HuH-7.5 (cell line): ENCODE measurements at places on chromosomes 6 and 20.

DNA sequence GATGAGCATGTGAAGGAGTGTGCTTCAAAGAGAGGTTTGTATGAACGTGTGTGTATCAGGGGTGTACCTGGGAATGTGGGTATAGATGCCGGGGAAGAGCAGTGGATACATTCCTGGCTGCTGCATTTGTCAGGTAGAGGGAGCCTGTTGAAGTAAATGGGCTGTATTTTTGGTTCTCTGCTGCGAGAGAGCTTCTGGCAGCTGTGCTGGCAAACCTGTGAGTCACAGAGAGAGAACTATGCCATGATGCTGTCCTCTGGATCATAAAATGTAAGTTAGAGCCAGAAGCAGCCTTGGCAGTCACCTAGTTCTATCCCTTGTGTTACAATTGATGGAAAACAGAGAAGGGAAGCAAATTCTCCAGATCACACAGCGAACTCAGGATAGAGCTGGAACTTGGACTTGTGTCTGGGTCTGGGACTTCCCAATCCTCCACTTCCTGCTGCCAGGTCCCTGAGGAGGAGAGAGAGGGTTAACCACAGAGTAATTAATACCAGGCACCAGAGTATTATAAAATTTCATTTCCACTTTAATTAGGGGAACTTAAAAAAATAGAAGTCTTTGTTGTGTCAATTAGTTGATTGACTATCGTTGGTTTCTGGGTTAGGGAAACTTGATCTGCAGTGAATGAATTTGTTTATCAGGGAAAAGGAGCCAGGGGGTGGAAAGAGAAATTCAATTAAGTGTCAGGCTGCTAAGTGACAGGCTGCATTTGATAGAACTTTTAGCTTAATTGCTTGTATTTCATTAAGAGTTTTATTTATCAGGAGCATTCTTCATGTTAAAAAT lies 41.1 kb upstream of the GTSF1L start:
- no peak for DNase-seq

- no peak for DNase-seq
Measured at GRCh38 chr6:107832151-107833056, 8.3 kb upstream of the SCML4 start.

DNA sequence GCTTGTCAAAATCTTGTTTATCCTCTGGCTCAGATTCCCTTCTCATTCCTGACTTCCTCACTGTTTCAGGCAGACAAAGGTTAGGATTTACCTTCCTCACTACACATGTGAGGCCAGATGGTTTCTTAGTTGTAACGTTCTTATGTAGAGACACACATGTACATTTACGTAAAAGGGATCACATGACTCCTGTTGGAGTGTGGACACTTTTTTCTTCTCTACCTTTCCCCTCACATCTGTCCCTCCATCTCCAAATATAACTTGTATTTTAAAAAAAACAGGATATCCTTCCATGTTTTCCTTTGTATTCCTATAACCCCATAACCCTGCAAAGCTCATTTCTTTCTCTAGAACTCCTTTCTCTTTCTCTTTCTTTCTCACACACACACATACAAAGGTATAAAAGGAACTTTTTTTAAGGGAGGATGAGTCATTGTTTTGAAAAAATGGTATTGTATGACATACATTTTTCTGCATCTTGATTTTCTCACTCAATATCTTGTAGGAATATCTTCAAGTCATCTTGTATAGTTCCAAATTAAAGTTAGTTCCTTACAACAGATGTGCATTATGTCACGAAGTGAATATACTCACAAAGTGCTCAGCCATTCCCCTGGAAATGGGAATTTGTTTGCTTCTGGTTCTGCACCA lies 78.2 kb upstream of the SULF2 start:
- no peak for DNase-seq

GRCh38 chr6:117290173-117290846 lies 25.0 kb downstream of the VGLL2 start:
- no peak for DNase-seq

GRCh38 chr6:70377372-70377771 lies 35.9 kb upstream of the FAM135A start:
- no peak for DNase-seq

DNA sequence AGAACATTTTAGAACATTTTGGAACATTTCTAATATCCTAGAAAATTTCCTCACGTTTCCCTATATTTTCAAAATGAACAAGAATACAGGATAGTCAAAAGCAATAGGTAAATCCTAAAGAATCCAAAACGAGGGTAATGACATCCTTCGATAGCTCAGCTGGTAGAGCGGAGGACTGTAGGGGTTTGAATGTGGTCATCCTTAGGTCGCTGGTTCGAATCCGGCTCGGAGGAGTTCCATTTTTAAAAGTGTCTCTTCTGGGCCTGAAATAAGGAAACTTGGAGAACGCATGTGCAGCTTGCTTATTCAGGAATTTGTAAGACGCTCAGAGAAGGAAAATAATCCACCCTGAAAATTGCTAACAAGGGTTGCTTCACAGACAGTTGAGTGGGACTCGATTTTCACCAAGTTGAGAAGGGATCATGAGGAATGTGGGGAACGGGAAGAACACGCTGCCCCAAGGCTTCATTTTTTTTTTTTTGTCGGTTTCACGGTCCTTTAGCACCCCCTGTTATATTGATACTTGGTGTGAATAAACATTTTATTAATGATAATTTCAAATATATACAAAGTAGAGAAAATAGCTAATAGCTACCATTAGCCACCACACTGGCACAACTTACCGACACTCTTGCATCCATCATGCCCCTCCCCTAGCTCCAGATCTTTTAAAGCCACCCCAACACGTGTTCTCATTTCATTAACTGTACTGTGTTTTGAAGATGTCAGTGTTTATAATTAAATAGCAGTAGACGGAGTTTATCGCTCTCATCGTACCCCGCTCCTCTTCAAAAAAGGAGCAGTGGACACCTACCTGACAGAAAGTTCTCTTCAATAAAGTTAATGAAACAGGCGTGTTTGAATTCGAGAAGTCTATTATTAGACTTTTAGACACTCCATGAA lies 1.8 kb upstream of the ABT1 start:
- DNase-seq: no peak
